ENCODE measurements at places on chromosomes 1 and 21.

DNA sequence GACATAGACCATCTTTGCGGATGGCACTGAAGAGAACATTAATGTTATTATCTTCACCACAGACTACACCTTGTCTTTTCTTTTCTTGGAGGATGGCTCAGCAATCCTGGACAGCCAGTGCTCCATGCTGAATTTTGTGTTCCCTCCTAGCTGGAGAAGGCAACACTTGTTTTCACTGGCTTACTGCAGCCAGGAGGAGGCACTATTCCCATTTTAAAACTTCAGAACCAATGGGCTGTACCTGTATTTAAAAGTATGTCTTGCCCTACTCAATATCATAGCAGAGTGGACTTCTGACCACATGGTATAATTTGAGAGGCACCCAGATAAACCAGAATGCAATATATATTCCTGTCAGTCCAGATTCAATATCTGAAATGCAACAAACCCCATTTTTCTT lies 53.3 kb upstream of the POGK start:
- DNase-seq, result no peak

- no peak for DNase-seq
These were observed 61.7 kb upstream of the C1orf115 start for GRCh38 chr1:220628431-220628830.

DNA sequence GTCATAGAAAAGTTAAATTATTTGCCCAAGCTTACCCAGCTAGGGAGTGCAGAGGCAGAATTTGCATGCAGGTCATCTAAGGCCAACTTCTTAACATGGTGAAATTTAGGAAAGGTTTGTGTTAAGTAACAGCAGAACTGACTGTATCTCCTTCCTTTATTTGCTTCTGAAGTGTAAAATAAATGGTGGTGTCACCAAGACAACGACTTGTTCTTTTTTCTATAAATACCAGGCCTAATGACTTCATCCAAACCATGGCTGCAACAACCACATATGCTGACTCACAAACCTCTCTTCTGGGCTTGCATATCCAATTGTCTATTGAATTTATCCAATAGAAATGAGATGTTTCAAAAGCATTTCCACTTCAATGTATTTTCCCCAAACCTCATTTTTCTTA lies 19.1 kb downstream of the COL24A1 start:
- no peak for DNase-seq

GRCh38 chr1:186904361-186904760 lies 75.6 kb downstream of the PLA2G4A start:
- DNase-seq, result no peak

DNA sequence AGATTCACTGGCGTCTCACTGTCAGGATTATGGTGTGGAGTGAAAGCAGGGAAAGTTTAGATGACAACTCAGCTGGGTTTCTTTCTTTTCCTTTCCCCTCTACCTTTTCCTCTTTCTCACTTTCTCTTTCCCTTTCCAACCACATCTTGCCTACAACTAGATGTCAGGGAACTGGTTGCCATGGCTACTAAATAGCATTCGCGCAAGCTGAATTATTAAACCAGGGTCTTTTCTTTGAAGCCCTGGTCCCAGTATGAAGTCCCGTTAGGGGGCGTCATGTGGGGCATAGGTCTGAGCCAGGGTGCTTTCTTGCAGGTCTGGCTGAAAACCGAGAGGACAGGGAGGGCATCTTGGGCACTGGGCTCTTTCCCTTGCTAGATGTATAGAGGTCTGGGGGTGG lies 168.4 kb upstream of the CACNA1E start:
- no peak for DNase-seq

GRCh38 chr21:36159356-36159921 lies 2.8 kb downstream of the DOP1B start:
- DNase-seq, result no peak

DNA sequence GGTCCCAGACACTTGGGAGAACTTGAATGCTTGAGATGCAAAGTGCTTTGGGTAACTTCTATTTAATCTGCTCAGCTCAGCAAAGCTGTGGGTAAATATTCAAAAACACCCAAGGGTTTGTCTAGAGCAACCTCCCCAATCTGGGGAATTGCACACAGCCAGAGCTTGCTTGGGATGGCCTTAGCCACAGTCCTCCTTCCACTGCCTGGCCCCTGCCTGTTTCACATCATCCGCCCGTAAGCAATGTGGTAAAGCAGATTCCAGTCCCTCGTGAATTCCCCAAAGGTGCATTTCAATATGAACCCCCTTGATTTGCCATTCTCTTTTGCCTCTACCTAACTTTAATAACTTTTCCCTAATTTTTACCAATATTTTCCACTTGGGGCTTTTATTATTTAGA lies 418.1 kb downstream of the DISC1 start:
- DNase-seq, result no peak

DNA sequence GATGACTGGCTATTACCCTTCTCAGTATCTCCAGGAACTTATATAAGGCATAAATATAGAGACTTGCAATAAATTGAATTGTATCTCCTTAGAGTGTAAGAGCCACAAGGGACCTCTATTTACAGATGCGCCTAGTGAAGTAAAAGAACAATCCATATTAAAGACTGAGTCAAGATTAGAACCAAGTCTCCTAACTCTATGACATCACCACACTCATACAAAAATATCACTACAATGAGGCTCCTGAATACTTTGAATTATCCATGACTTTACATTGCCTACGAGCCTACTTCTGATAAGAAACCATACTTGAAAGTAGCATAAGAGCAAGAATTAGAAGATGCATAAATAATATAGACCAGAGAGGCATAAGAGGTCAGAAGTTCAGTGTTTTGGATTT lies 18.8 kb downstream of the DPYD start:
- no peak for DNase-seq

DNA sequence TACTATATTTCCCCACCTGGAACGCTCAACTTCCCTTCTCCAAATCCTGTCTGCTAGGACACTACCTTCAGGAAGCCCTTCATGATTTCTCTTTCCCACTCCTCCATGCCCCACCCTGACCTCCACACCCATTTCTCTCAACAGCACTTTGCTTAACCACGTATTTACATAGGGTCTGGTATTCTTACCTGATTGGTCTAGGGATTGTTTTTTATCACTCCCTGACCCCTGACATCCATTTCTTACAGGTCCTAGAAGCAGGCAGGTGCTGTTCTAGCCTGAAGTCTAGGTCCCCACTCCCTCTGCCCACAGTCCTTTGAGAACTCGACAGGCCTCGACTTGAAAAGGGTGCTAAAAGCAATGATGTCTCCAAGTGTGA lies 47.5 kb downstream of the DMAP1 start:
- no peak for DNase-seq

DNA sequence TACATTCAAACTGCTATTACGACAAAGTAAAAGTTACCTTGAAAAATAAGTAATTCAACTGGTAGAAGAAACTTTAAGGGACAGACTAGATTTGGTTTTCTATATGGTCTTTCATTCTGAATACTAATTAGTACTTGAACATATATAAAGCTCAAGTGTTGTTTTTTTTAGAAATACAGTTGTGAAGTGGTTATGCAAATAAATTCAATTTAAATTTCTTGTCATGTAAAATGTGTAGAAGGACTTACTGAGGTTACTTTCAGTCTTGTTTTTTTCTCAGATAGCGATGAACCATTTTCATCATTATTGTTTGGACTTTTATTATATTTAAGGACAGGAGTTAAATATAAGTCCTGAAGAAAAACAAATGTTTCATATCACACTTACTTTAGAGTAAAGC lies 24.4 kb downstream of the HS2ST1 start:
- no peak for DNase-seq

DNA sequence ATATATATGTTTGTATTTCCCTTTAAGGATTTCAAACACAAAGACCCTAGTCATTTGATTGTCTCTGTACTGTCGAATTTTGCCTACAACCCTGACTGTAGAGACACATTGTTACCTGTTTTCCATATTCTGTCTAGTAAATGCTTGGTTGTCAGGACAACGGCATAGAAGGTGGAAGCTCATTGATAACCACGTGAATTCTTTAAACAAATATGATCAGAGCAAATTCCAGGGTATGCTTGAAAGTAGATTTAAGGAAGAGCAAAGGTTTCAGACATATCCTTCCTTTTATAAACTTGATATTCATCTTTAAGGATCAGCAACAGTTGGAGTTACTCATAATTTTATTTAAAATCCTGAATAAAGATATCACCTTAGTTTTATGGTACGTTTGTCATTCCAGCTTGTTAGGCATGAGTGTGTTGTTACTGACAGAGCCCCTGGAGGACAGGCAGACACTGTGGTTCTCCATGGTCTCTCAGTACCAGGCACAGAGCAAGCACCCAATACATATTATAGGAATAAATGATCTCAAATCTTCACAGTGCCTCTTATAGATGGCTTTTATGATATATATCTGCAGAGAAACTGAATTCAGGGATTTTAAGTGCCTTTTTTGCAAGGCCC lies 203.2 kb downstream of the FGGY start:
- DNase-seq, result no peak

DNA sequence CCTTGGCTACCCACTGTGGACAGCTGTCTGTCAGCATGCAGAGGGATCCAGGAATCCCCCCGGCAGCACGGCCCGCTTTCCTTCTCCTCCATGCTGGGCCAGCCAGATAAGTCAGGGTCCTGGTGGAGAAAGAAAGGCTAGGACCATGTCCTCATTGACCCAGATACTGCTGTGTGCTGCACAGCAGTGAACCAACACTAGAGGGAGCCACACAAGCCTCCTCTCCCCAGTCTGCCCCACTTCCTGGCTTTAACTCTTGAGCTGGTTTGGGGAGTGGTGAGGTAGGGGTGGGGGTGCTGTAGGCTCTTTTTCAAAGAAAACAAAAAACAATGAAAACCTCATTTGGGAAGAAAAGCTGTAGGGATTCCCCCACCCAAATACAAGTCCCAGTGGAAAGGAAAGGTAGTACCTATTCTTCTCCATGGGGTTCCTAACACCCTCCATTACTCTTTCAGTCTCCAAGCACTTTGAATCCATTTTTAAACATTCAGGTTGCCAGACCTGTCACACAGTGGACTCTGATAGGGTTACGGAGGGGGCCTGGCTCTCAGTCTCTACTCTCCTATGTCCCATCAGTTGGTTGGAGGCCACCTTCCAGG lies 84.9 kb upstream of the CD1D start:
- peak; percentile 69 for DNase-seq

- DNase-seq, result no peak
These were observed 5.7 kb downstream of the KCNN3 start for GRCh38 chr1:154864189-154864975.
